ENCODE measurements at places on chromosomes 1 and 21.

GRCh38 chr1:46942086-46942485, 810 bp upstream of the CYP4A11 start:
- no peak for DNase-seq

DNA sequence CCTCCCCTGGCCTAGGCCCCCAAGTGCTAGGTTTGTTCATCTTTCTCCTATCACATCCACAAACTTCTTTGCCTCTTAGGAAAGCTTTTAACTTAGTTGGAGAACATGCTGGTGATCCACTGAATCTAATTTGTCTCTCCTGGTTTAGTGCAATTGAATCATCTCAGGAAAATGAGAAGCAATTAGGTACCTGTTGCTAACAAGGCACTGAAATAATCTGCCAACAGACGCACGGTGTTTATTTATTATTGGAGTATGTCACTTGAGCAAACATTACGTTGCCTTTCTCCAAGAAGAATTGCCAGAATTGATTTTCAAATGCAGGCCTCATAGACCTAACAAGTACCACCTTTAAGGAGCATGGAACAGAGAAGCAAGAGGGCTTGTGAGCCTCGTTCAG, 309.4 kb downstream of the NFIA start:
- DNase-seq: peak; percentile 69

GRCh38 chr1:7702365-7702764, 68.7 kb upstream of the VAMP3 start:
- DNase-seq: no peak

DNA sequence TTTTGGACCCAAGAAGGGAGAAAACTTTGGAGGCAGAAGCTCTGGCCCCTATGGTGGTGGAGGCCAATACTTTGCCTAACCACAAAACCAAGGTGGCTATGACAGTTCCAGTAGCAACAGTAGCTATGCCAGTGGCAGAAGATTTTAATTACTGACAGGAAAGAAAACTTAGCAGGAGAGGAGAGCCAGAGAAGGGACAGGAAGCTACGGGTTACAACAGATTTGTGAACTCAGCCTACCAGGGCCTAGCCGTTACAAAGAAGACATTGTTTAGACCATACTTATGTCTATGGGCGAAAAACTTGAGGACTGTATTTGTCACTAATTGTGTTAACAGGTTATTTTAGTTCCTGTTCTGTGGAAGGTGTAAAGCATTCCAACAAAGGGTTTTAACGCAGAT, 10.4 kb upstream of the ACOT11 start:
- DNase-seq: no peak

GRCh38 chr1:39907528-39908453, 6.1 kb upstream of the MYCL start:
- DNase-seq: no peak

DNA sequence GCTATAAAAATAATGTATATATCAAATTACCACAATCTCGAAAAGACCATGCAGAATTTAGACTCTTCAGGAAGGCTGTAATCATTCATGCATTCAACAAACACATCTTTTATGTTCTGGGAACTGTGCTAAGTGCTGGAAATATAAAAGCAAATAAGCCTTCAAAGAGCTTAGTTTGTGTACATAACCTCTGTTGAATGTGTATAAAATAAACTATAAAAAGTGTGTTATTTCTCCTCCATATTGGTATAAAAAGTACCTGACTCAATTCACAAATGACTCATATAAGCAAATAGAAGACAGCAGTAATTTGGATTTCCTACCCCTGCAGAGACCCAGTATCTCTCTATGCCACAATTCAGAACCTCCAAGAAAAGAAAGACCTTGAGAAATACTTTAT, 36.8 kb downstream of the RAB3GAP2 start:
- peak; percentile 82 for DNase-seq

GRCh38 chr1:158809862-158810261, 21.3 kb upstream of the MNDA start:
- no peak for DNase-seq

GRCh38 chr1:184860535-184860934, 105.9 kb upstream of the EDEM3 start:
- no peak for DNase-seq

GRCh38 chr1:206719169-206719839, 34.6 kb downstream of the MAPKAPK2 start:
- DNase-seq: no peak

DNA sequence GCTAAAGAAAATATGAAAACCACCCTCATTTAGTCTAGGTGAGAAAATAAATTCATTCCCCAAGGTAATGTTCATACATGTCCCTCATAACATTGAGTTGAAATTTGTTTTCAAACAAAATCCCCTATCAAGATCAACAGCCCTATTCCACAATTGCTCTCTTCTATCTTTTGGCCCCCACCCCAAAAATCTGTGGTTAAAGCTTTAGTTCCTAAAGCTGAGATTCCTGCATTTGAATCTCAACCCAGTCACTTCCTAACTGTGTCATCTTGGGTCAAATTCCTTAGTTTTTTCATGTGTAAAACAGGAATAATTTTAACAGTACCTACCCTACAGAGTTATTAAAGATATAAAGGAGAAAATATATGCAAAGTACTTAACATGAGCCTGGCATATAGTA, 22.0 kb downstream of the KIAA0319L start:
- DNase-seq: no peak

DNA sequence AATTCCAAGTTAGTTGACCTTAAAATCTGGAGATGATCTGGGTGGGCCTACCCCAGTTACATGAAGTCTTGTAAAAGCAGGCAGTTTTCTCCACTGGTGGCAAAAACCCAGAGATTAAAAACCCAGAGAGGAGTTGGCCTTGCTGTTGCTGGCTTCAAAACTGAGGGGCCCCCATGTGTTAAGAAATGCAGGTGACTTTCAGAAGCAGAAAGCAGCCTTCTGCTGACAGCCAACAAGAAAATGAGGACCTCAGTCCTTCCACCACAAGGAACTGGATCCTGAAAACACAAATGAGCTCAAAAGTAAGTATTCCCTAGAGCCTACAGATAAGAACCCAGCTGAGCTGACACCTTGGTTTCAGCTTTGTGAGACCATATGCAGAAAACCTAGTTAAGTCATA, 343.7 kb upstream of the ZRANB2 start:
- DNase-seq: no peak

DNA sequence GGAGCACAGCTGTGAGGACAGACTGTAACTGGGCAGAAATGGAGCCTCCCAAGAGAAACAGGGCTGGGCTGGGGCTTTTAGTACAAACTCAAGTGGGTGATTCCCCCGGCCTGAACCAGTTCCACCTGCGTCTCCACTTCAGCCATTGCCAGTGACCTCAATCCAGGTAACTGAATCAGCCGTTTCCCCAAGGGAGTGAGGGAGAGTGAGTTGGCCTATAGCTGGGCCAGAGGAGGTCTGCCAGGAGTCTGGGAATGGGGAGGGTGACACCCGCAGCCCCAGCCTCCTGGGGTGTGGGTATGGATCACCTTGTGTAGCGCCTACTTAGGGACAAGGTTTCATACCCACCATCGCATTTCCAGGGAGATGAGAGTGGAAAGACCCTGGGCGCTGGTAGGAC, 8.5 kb downstream of the SLC26A9 start:
- DNase-seq: no peak

- DNase-seq: no peak
These were observed 84.2 kb upstream of the FGGY start for GRCh38 chr1:59212706-59213105.

DNA sequence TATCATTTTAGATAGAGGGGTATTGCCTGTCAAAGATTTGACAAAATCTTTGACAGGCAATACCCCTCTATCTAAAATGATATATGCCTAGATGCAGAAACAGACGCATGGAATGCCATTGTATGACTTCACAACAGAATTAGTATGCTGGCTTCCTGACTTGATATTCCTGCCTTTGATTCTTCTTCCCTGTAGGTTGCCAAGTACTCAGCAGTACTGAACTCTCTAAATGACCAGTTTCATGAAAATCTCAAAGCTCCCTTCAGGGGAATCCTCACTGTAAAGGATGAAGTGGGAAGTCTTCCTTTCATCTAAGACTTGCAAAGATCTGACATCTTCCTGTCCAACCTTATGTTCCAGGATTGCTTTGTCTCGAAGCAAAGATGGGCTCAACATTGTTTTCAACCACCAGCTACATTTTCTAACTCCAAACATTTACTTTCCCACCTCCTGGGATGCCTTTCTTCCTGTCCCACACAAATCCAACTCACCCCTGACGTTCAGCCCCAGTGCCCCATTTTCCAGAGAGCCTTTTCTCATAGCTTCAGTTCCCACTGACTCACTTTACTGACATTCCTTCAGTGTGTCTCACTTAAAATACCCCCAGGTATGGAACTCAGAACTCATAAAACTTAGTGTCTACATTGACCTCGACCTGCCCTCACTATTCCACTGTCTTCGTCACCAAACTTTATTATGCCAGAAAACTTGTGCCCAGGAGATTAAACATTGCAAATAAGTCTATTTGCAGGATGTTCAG, 67.3 kb upstream of the KCNJ6 start:
- DNase-seq: no peak

DNA sequence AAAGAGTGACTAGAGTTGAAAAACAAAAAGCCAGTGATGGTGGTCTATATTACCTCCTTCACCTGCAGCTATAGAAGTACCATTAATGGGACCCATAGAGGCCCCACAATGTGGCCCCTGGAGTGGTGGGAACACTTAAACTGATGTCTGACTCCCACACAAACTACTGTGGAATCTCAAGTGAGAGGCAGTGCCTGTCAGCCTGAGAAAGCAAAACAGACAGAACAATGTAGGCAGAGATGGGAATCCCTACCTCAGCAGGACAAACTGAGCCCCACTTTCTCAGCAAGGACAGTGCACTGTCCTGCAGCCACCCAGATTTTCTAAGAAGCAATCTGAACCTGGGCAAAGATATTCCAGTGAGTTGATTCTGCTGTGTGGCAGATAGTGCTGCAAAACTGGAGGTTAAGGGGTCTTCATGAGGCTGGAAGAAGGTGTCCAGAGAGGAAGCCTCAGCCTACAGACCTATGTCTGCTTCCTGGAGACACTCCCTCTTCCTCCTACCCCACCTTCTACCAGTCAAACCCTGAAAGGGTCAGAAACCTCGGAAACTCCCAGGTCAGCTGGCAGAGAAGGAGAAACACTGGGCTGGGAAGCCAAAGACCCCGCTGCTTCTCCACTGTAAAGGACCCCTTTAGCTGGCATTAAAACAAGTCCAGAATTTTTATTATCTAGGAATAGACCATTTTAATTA, 228.7 kb downstream of the C1orf94 start:
- DNase-seq: no peak

- DNase-seq: no peak
These were observed 3.3 kb downstream of the SH3BP5L start for GRCh38 chr1:248822148-248823032.

- no peak for DNase-seq
These were observed 129.2 kb upstream of the PROX1 start for GRCh38 chr1:213858581-213858980.

DNA sequence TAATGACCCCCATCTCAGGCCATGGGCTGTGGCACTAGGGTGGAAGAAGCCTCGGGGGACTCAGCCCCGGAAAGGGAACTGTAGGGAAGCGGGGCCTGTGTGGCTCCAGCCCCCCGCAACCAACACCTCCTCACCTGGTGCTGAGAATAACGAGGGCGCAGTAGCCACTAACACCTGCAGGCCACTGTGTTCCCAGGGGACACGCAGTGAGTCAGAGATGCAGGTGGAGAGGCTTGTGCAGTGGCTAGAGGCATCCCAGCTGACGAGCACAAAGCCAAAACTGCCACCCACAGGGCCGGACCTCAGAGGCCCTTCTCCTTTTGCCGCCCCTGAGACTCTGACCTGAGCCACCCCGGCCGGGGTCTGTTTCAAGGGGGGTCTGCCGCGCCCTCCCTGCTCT, 33.5 kb upstream of the CCDC27 start:
- DNase-seq: no peak

- no peak for DNase-seq
These were observed 4.6 kb upstream of the KCNA2 start for GRCh38 chr1:110610696-110611286.

- no peak for DNase-seq
These were observed 470.3 kb downstream of the PTPRC start for GRCh38 chr1:199109160-199109559.

GRCh38 chr1:206662396-206663092, 22.2 kb upstream of the MAPKAPK2 start:
- DNase-seq: no peak

GRCh38 chr1:186498695-186499389, 37.9 kb upstream of the PDC start:
- DNase-seq: no peak

- no peak for DNase-seq
These were observed 621.2 kb upstream of the PRMT6 start for GRCh38 chr1:106435269-106435668.

DNA sequence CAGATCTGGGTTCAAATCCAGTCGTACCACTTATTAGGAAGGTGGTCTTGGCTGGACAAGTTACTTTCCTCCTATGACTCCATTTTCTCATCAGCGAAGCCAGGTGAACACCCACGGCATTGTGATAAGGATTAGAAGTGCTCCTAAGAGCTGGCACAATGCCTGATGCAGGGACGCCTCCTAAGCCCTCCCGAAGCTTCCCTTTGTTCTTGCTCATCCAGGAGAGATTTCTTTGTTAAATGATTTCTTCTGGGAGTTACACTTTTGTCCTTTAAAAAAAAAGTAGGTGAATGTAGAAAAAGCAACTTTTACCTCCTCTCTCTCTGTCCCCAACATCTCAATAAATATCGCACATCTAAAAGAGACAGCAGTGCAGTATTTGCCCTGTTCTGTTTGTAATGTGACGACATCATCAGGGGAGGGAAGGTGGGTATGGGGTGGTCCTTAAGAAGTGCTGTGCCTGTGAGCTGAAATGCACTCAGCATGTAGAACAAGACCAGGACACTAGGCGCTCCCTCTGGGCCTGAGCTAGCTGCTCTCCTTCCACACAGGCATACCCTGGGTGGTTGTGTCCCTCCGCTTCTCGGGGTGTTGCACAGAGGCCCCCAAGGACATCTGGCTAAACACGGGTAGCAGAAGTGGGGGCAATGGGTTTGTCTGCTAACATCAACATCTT, 43.9 kb downstream of the SUSD4 start:
- peak; percentile 26 for DNase-seq

DNA sequence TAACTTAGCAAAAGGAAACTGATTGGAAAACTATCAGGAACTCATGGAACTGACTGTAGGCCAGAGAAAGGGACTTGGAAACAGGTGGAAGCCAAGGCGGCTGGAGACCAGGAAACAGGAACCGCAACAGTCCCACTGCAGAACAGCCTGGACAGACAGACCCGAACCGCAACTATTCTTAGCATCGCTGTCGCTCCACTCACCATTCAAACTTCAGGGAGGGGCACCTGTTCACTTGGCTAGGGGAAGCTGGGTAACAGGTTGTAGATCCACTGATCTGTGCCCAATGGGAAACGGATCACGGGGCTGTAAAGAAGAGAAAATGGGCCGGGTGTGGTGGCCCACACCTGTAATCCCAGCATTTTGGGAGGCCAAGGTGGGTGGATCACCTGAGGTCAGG, 61.9 kb downstream of the CLSTN1 start:
- DNase-seq: no peak

- DNase-seq: no peak
These were observed 9.8 kb upstream of the GJA8 start for GRCh38 chr1:147892731-147893214.

DNA sequence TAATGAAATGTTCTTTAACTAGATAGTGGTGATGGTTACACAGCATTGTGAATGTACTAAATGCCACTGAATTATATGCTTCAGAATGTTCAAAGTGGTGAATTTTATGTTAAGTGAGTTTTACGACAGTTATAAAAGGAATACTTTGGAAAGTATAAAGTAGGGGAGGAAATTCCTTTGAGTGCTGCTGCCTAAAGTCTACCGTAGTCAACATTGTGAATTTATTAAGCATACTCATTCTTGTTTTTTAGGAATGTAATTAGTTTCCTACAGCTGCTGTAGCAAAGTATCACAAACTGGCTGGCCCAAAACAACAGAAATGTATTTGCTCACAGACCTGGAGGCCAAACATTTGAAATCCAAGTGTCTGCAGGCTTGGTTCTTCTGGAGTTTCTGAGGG, 73.0 kb downstream of the SWT1 start:
- DNase-seq: no peak

Data from NCI-H1436 treated with DMSO at 0.1 percent for 48 hours (cell line).